ENCODE measurements at places on chromosomes 5 and 9.

- no peak for DNase-seq
Measured at GRCh38 chr9:116088396-116088795, 65.2 kb upstream of the PAPPA start.

GRCh38 chr5:83509540-83509939 is 38.0 kb downstream of the VCAN start:
- DNase-seq, result no peak

- DNase-seq, result no peak
Measured at GRCh38 chr5:175698401-175699115, 40.7 kb downstream of the HRH2 start.

DNA sequence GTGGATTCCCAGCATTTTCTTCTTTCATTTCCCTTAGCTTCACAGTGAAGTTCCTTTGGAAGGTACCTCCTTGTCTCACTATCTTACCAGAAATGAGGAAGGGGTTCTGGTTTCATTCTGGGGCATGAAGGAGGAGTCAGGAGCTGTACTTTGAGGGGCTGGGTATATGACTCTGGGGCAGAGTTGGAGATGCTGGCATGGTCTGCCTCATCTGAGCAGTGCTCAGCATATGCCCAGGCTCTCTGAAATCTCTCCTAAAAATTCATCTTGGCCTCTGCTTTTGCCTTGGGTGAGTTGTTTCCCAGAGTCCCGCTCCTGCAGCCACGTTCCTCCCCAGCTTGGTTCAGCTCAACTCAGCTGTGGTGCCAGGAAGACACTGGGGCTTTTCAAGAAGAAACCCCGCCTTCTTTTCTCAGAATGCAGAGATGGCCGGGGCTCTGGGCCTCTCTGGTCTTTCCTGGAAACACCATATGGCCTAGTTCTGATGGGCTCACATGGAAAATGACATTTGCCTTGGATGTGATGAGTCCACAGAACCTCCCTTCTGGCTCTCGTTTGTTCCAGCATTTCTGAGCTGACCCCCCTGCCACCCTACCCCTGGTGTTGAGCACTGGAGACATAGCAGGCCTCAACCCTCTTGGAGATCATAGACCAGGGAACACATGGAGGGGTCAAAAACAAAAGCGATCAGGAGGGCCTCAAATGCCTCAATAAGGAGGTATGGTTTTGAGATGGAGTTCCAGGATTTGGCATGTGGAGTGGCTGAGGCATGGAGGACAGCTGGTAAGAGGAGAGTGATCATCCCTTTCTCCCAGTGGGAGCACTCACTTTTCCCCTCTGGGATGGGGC is 12.0 kb upstream of the TGFBR1 start:
- no peak for DNase-seq

- no peak for DNase-seq
Measured at GRCh38 chr9:34366365-34366764, 10.3 kb downstream of the MYORG start.

Measured in C1 segment of cervical spinal cord (tissue), 14 donors.